ENCODE measurements at places on chromosomes 3 and 15. TPM values are rescaled to one million over a fixed set of nuclear protein-coding genes. Genes with fewer than 3 reads are reported as not detected.

Gene UBA5
- polyA plus RNA-seq, result 28.4 TPM

Gene ARID3B
- 11.3 TPM for polyA plus RNA-seq

Gene RETNLB
- polyA plus RNA-seq, result 4.9 TPM

Gene IL5RA
- 0.15 TPM for polyA plus RNA-seq

Gene DNAJB8
- polyA plus RNA-seq, result not detected

DNA sequence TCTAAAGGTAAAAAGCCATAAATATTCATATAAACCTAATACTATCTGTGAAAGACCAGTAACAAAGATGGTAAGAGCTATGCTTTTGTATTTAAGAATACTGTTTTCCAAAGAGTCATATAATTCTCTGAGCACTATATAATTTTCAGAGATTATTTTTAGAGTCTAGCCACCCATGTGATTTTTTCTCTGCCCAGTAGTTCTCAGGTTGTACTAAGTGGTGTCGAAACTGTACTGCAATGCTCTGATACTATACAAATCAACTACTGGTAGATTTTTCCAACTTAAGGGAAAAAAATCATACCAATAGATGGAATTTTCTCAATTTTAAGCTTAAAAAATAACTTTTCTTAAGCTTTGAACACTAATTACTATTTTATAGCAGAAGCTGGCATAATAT, 104.8 kb downstream of the MYO5A start:
- H3K4me1 ChIP-seq, result no peaks in the 10 kb centered on the region
- no peak overlapping the region for H3K4me3 ChIP-seq
- no peak overlapping the region for H3K27ac ChIP-seq
- H3K27me3 ChIP-seq, result no peaks in the 10 kb centered on the region
- H3K36me3 ChIP-seq, result no peaks in the 10 kb centered on the region
- no peak for DNase-seq

GRCh38 chr3:177516158-177517011, 319.1 kb upstream of the TBL1XR1 start:
- peaks cover 5% of the 10 kb centered on the region for H3K4me1 ChIP-seq
- DNase-seq, result no peak
- H3K4me3 ChIP-seq, result no peak overlapping the region
- no peak overlapping the region for H3K27ac ChIP-seq

GRCh38 chr3:71064956-71065763, 518.4 kb downstream of the FOXP1 start:
- DNase-seq, result peak; percentile 79
- no peaks in the 10 kb centered on the region for H3K27me3 ChIP-seq
- peak overlapping the region; percentile 65 for H3K4me3 ChIP-seq
- H3K27ac ChIP-seq, result peak overlapping the region; percentile 95

GRCh38 chr15:94229591-94230369, 1.6 kb upstream of the MCTP2 start:
- H3K4me1 ChIP-seq, result peaks cover 9% of the 10 kb centered on the region
- DNase-seq, result peak; percentile 41
- peaks cover 3% of the 10 kb centered on the region for H3K27me3 ChIP-seq
- no peak overlapping the region for H3K4me3 ChIP-seq
- H3K36me3 ChIP-seq, result no peaks in the 10 kb centered on the region

Measured in small intestine (tissue), 16 donors.